ENCODE measurements at places on chromosomes 16 and 17.

DNA sequence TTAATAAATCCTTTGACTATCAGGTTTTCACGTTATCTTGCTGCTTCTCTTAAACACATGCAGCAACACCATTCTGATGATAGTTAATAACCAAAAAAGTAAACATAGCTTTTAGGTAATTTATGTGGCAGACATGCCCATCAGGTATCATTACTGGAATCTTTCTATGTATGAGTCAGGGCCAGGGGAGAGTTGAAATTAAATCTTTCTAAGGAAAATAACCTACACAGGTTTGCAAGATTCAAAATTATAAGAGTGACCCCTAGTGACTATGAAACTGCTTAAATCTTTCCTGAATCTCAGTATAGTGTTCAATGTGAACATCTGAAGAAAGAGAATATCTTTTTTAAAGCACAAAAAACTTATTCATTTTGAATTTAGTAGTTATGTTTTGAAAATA, 666.6 kb downstream of the CDH11 start:
- DNase-seq = no peak
- H3K36me3 ChIP-seq = no peaks in the 10 kb centered on the region
- no peaks in the 10 kb centered on the region for H3K4me1 ChIP-seq

GRCh38 chr17:66782851-66783250, 52.1 kb upstream of the CACNG5 start:
- no peak overlapping the region for H3K27ac ChIP-seq
- no peaks in the 10 kb centered on the region for H3K4me1 ChIP-seq
- no peaks in the 10 kb centered on the region for H3K27me3 ChIP-seq

- H3K36me3 ChIP-seq = no peaks in the 10 kb centered on the region
- H3K4me3 ChIP-seq = no peak overlapping the region
- H3K27me3 ChIP-seq = no peaks in the 10 kb centered on the region
- H3K27ac ChIP-seq = no peak overlapping the region
- no peak for DNase-seq
Observed at GRCh38 chr17:62781356-62781755, 26.8 kb downstream of the MARCHF10 start.

GRCh38 chr16:78045865-78046581, 23.7 kb downstream of the CLEC3A start:
- H3K4me3 ChIP-seq = no peak overlapping the region
- peaks cover 4% of the 10 kb centered on the region for H3K4me1 ChIP-seq
- H3K27ac ChIP-seq = no peak overlapping the region
- H3K27me3 ChIP-seq = no peaks in the 10 kb centered on the region
- no peaks in the 10 kb centered on the region for H3K36me3 ChIP-seq
- peak; percentile 93 for DNase-seq

DNA sequence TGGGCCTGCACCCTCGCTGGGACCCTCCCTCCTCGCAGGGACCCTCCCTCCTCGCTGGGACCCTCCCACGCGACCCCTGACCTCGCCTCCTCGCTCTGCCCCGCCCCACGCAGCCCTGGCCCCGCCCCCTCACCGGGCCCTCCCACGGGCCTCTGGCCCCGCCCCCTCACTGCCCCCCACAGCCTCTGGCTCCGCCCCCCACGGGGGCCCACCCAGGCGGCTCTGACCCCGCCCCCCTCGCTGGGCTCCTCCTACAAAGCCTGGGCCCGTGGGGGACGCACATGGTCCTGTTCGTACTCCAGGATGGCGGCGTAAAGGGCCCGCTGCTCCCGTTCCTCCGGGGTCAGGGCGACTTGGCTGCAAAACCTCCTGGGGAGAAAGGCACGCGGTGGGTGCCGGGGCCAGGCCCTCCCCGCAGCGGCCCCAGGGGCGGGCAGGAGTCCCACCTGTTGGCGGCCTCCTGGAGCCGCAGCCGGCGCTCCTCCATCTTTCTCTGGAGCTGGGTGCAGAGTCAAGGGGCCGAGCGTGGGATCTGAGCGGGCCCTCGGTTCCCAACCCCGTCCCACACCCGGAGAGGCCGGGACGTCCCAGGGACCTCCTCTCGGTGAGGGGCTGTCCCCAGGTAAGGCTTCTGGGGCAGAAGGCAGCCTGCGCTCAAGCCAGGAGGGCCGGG, 9.0 kb downstream of the VPS9D1 start:
- DNase-seq = no peak
- H3K36me3 ChIP-seq = no peaks in the 10 kb centered on the region
- peaks cover 9% of the 10 kb centered on the region for H3K4me1 ChIP-seq

- H3K4me3 ChIP-seq = no peak overlapping the region
- H3K4me1 ChIP-seq = peaks cover 20% of the 10 kb centered on the region
- peak overlapping the region; percentile 45 for H3K27ac ChIP-seq
Observed at GRCh38 chr16:30358990-30359870, 4.1 kb upstream of the CD2BP2 start.

- no peak for DNase-seq
- H3K36me3 ChIP-seq = peaks cover 2% of the 10 kb centered on the region
- H3K27me3 ChIP-seq = no peaks in the 10 kb centered on the region
Observed at GRCh38 chr17:32946375-32947135, 18.6 kb downstream of the TMEM98 start.

- DNase-seq = no peak
- H3K36me3 ChIP-seq = no peaks in the 10 kb centered on the region
- H3K4me1 ChIP-seq = no peaks in the 10 kb centered on the region
- H3K4me3 ChIP-seq = no peak overlapping the region
- H3K27ac ChIP-seq = no peak overlapping the region
- no peaks in the 10 kb centered on the region for H3K27me3 ChIP-seq
Observed at GRCh38 chr17:68819465-68819864, 135.7 kb downstream of the ABCA8 start.

- H3K4me3 ChIP-seq = no peak overlapping the region
- DNase-seq = no peak
- H3K36me3 ChIP-seq = no peaks in the 10 kb centered on the region
- H3K27ac ChIP-seq = no peak overlapping the region
- no peaks in the 10 kb centered on the region for H3K27me3 ChIP-seq
Observed at GRCh38 chr17:42378359-42378958, 9.8 kb downstream of the STAT3 start.

GRCh38 chr16:8880839-8881510, 1.2 kb upstream of the LITAFD start:
- DNase-seq = no peak
- no peaks in the 10 kb centered on the region for H3K27me3 ChIP-seq
- H3K4me3 ChIP-seq = no peak overlapping the region

GRCh38 chr17:8599351-8600011, 31.0 kb downstream of the MYH10 start:
- no peak for DNase-seq
- H3K27me3 ChIP-seq = no peaks in the 10 kb centered on the region
- H3K4me3 ChIP-seq = no peak overlapping the region

- H3K27me3 ChIP-seq = no peaks in the 10 kb centered on the region
- H3K27ac ChIP-seq = no peak overlapping the region
- H3K36me3 ChIP-seq = no peaks in the 10 kb centered on the region
- no peak overlapping the region for H3K4me3 ChIP-seq
Observed at GRCh38 chr17:79054200-79054960, 20.2 kb upstream of the ENGASE start.

- peaks cover 10% of the 10 kb centered on the region for H3K4me1 ChIP-seq
- H3K4me3 ChIP-seq = peak within 1 kb of the TSS; percentile 79
- H3K36me3 ChIP-seq = no peaks in the 10 kb centered on the region
- no peak within 1 kb of the TSS for H3K27ac ChIP-seq
- H3K27me3 ChIP-seq = no peaks in the 10 kb centered on the region
Observed at GRCh38 chr17:7548585-7549400, at the start of gene TNFSF12. Gene TNFSF12, plus strand, starts transcription at chr17:7549058. Its CDS starts 96 bp downstream, at chr17:7549154.

DNA sequence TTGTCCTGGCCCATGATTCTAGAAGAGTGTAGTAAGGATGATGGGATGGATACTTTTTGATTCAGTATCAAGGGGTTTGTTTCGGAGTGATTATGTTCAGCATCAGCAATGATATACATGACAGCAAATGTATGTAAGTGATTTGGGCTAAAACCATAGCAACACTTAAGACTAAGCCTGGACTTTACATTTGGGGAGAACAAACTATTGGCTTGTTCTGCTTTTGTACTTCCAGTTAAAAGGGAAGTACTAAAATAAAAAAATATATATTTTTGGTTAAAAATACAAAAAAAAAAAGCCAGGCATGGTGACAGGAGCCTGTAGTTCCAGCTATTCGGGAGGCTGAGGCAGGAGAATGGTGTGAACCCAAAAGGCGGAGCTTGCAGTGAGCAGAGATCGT, 20.5 kb upstream of the DHX8 start:
- no peak for DNase-seq
- peaks cover 1% of the 10 kb centered on the region for H3K4me1 ChIP-seq
- no peak overlapping the region for H3K27ac ChIP-seq

DNA sequence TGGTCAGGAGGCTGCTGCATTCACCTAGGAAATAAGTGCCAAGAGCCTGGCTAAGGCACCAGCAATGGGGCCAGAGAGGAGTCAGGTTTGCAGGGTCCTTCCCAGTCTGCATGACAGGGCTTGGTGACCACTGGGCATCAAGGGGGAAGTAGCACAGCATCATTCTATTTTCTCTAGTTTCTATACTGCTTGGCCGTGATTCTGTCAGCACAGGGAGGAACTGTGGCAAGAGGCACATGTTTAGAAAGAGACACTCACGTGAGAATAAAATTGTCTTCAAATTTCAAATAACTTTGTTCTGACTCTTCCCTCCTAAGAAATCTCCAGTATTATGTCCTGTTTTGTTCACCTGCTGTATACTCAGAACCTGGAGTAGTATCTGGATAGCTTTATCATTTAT, 37.8 kb downstream of the ERN1 start:
- H3K27ac ChIP-seq = no peak overlapping the region
- no peaks in the 10 kb centered on the region for H3K27me3 ChIP-seq
- no peak for DNase-seq
- peaks cover 19% of the 10 kb centered on the region for H3K4me1 ChIP-seq
- H3K4me3 ChIP-seq = no peak overlapping the region

DNA sequence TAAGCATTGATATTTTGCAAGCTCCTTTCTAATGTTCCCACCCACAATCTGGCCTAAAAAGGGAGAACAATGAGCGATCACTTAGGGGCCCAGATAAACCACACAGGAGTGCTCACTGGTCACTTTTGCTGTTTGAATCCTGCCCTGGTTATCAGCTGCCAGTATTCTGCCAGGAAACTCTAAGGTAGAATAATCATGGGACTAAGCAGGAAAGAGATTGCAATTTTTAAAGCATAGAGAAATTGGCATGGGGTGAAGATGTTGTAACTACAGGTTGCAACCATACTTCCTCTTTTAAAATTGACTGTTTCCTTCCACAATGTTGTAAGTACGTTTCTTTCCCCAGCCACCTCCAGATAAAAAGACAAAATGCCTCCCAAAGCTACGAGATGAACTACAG, 251.2 kb upstream of the CDH11 start:
- no peak overlapping the region for H3K27ac ChIP-seq
- H3K4me1 ChIP-seq = no peaks in the 10 kb centered on the region
- H3K4me3 ChIP-seq = no peak overlapping the region
- no peaks in the 10 kb centered on the region for H3K27me3 ChIP-seq
- H3K36me3 ChIP-seq = no peaks in the 10 kb centered on the region
- no peak for DNase-seq

DNA sequence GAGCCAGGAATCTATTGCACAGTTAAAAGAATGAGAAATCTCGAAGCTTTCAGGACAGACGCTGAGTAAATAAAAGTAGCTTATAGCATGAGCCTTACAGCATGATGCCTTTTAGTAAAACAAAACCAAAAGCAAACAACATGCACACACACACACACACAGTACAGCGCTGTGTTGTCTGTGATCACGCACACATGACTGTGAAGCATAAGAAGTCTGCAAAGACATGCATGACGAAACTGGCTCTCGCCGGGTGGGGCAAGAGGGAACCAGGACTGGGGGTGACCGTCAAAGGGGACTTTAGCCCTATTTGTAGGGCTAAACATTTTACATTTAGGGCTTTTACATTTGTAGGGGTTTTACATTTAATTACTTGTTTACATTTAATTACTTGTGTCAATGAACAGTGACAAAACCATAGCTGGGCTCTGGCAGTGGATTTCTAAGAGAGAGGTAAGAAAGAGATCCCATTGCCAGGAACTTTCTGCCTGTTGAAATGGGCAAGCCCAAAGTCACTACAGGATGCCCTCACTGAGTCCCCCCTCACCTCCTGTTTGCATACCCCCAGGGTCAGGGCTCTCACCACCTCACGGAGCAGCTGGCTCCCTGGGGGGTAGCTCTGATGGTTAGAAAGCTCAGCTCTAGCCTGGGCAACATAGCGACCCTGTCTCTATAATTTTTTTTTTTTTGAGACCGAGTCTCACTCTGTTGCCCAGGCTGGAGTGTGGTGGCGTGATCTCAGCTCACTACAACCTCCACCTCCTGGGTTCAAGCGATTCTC, 2.0 kb upstream of the TNFRSF13B start:
- H3K36me3 ChIP-seq = no peaks in the 10 kb centered on the region
- H3K27ac ChIP-seq = no peak overlapping the region
- H3K4me1 ChIP-seq = peaks cover 2% of the 10 kb centered on the region
- no peaks in the 10 kb centered on the region for H3K27me3 ChIP-seq
- no peak overlapping the region for H3K4me3 ChIP-seq
- no peak for DNase-seq

- peaks cover 78% of the 10 kb centered on the region for H3K36me3 ChIP-seq
- DNase-seq = no peak
- no peak overlapping the region for H3K4me3 ChIP-seq
- no peaks in the 10 kb centered on the region for H3K4me1 ChIP-seq
- H3K27me3 ChIP-seq = no peaks in the 10 kb centered on the region
Observed at GRCh38 chr17:21019976-21020586, 22.7 kb downstream of the USP22 start.

- no peak overlapping the region for H3K27ac ChIP-seq
- H3K36me3 ChIP-seq = peaks cover 6% of the 10 kb centered on the region
- H3K27me3 ChIP-seq = no peaks in the 10 kb centered on the region
- no peak for DNase-seq
- no peaks in the 10 kb centered on the region for H3K4me1 ChIP-seq
Observed at GRCh38 chr17:68255731-68256538, 8.1 kb downstream of the AMZ2 start.

- H3K4me3 ChIP-seq = peak overlapping the region; percentile 64
- no peaks in the 10 kb centered on the region for H3K27me3 ChIP-seq
- H3K36me3 ChIP-seq = no peaks in the 10 kb centered on the region
- peaks cover 34% of the 10 kb centered on the region for H3K4me1 ChIP-seq
Observed at GRCh38 chr17:15650741-15651582, 31.5 kb upstream of the FBXW10B start.

DNA sequence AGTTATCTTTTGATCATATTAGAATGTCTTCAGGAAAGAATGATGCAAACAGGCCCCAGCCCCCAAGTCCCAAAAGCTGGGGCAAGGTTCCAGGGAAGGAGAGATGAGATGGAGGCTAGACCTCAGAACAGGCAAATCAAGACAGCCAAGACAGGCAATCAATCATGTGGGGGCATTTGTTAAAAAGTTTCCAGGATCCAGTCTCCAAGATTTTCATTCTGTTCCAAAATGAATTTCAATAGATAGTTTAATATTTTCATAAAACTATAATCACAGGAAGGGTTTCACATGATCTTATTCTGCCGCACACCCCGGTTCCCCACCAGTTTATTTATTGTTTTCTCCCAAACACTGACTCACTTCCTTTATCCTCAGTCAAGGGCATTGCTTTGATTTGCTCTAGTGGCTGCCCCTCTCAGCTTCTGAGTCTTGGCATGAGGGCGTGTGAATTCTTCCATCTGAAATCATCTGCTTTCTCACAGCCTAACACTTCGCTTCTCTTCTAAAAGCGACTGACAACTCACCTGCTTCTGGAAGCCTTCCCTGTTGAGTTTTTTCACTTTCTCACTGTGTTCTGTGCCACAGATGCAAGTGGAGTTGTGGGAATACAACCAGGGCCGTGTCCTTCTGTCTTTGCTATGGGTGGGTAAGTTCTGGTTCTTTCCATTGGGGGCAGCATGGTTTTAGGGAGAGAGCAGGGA, 12.2 kb upstream of the TERF2 start:
- H3K27ac ChIP-seq = no peak overlapping the region
- H3K4me3 ChIP-seq = no peak overlapping the region
- no peaks in the 10 kb centered on the region for H3K4me1 ChIP-seq
- no peaks in the 10 kb centered on the region for H3K27me3 ChIP-seq
- no peaks in the 10 kb centered on the region for H3K36me3 ChIP-seq

- H3K27ac ChIP-seq = peak overlapping the region; percentile 65
- H3K36me3 ChIP-seq = peaks cover 10% of the 10 kb centered on the region
- no peaks in the 10 kb centered on the region for H3K27me3 ChIP-seq
Observed at GRCh38 chr17:2076087-2076984, 21.4 kb downstream of the HIC1 start.
